Skin of body (tissue), 3 donors: ENCODE measurements at places on chromosomes 5 and 9.

DNA sequence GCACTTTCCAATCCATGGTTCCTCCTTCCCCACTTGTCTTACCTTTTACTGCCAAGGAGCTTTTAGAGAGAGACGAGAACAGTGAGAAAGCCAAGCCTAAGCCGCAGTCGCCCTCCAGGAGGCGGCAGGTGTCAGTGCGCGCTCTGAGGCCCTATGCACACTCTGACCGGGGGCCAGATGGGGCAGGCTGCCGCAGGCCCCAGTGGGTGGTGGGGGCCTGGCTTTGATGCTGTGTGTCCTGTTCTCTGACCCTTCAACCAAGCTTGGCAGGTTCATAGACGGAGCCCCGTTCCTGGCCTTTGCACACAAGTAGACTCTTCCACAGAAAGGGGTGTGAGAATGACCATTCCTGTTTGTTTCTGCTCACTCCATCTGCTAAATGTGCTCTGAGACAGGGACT is 77.3 kb downstream of the WNK2 start:
- no peak for DNase-seq

DNA sequence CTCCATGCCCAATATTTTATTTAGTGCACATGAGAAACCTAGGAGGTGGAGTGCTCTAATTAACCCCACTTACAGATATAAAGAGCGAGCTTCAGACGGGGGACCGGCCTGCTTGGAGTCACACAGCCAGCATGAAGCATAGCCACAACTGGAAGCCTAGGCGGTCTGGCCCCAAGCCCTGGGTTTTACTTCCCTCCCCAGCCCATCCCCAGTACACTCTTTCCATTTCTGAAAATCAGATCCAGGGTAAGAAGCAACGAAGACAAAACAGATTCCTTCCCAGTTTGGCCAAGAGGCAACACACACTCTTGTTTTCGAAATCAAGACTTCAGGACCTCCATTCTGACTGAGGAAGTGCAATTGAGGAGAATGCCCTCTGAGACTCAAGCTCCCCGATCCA is 27.1 kb downstream of the KCNMB1 start:
- peak; percentile 19 for DNase-seq

- DNase-seq, result no peak
Measured at GRCh38 chr5:159837860-159838259, 78.4 kb upstream of the ADRA1B start.

DNA sequence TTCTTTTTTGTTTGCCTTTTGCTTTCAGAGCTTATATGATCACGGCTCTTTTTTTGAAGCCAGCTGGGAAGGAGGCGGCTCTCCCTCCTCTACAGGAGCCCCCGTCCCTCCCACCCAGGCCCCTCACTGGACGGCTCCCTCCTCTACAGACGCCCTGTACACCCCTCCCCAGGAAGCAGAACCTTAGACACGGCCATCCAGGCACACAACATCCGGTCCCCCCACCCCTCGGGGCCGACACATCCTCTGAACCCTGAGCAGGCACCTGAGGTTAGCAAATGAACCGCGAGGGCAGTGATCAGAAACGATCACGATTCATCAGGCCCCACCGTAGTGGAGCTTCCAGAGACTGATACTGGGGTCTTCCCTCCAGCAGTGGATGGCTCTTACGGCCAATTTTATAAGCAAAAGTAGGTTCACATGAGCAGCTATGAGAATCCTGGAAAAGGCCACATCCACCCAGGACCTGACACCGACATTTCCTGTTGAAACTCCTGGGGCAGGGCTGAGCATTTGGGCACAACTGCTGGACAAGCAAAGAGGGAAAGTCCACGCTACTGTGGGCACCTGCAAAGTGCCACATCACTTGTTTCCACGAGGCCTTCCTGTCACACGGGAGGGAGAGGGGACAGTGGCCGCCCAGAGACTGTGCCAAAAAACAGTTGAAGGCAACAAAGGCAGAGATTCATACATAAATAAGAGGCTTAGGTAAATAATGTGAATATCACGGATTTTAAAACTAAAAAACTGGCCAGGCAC is 78.9 kb downstream of the SEMA4D start:
- DNase-seq, result no peak

DNA sequence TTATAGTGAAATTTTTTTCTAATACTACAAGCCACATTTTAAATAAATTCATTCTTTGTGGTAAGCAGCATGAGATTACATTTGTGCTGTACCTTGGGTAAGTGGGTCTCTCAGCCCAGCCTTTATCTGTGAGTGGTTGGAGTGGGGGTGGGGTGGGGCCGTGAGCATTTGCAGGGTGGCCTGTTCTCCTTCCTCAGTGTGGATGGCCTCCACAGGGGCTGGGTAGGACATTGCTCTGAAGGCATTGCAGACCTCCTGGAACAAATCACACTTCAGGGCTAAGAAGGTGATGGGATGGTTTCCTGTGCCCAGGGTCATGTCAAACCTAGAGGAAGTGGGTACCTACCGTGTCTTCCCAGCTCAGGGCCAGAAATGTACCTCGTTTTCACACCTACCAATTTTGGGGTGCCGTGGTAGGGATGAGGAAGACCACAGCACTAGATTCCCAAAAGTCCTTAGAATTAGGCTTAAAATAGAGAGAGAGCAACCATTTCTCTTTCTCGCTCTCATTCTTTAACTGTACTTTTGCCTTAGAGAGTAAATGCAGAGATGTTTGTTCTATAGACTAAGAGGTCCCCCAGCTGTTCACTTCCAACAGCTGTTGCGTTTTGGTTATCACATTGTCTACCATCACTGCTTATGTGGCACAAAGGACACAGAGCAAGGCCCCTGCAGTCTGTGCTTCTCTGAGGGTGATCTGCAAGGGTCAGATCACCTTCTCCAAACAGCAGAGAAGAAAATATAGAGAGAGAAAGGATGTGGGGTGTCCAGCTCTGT is 83.4 kb upstream of the CTSL start:
- DNase-seq, result peak; percentile 1

DNA sequence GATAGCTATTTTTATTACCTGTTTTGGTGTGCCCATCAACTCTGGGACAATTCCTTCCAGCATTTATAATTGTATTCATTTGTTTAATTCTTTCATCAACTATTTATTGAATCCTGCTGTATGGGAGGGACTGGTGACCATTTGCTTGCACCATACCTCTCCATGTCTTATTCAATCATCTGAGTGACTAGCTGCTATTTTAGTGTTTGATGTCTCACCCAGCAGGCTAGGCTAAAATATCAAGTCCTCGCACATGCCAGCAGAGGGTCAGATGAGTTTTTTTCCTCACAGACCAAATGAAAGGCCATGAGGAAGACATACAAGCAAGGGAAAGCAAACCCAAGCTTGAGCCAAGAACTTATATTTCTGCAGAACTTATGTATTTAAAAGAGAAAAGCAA is 63.9 kb downstream of the CETN3 start:
- no peak for DNase-seq

DNA sequence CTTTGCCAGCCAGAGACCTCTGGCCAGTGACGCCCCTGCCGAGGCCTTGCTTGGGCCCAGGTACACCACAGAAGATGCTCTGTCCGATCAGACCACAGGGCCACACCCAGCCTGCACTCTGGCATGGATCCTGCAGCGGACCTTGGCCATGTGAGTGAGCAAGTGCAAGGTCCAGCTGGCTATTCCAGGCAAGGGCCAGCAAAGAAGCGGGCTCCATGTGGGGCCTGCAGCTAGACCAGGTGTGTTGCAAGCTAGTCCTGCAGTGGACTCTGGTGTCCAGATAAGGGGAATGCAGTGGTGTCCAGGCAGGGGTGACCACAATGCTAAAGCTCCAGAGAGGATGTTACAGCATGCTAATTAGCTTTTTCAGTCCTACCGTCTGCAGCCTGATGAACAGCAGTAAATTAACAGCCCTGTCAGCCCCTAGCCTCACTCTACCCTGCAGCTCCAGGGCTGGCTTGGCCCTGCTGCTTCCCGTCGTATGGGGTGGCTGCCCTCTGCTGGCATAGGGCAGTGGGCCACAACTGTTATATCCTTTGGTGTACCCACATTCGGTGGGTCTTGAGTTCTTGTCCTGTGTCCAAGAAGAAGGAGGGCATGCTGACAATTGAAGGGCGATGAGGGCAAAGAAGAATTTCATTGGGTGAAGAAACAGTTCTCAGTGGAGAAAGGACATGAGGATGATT is 284.5 kb upstream of the POU5F2 start:
- DNase-seq, result no peak

GRCh38 chr5:149464796-149465489 is 85.9 kb upstream of the IL17B start:
- no peak for DNase-seq

GRCh38 chr5:148970876-148971275 is 92.0 kb downstream of the SH3TC2 start:
- no peak for DNase-seq

DNA sequence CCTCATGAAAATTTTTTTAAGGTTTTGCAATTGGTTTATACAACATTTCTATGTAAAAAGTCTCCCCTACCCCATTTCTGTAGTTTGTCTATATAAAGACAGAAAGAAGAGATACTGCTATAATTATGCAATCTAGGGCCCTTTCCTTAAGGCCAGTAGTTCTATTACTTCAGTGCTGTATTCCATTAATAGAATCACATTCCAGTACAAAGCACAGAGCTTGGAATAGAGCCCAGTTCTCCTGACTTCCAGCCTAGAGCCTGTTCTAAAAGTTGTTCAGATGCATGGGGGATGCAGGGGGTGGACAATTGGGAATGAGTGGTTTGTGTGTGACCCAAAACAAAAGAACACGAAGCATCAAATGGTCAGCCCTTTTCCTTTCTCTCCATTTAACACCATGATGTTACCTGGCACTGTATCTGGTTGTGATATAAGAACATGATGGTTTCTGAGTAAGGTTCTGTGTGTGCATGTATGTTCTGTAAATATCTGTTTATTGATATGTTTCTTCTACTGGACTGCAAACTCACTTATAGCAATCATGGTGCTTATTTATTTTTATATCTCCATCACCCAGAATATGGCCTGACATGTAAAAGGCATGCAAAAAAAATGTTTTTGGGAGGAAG is 8.2 kb upstream of the GRAMD2B start:
- DNase-seq, result peak; percentile 29

DNA sequence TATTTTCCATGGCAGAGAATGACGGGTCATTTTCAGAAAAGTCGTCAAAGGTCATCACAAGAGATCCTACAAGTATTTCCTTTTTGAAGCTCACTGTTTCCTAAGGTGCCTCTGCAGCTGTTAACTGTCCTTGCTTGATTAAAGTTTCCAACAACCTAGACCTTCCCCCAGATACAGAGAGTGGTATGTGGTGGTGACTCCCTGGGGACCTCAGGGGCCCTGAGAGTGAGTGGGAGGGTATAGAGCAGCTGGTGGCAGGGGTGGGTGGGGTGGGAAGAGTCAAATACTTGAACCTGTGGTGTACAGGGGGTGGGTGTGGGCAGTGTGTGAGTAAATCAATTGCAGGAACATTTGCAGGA is 1.6 kb upstream of the CD72 start:
- no peak for DNase-seq

- no peak for DNase-seq
Measured at GRCh38 chr5:104778-105296, 12.9 kb downstream of the PLEKHG4B start.

DNA sequence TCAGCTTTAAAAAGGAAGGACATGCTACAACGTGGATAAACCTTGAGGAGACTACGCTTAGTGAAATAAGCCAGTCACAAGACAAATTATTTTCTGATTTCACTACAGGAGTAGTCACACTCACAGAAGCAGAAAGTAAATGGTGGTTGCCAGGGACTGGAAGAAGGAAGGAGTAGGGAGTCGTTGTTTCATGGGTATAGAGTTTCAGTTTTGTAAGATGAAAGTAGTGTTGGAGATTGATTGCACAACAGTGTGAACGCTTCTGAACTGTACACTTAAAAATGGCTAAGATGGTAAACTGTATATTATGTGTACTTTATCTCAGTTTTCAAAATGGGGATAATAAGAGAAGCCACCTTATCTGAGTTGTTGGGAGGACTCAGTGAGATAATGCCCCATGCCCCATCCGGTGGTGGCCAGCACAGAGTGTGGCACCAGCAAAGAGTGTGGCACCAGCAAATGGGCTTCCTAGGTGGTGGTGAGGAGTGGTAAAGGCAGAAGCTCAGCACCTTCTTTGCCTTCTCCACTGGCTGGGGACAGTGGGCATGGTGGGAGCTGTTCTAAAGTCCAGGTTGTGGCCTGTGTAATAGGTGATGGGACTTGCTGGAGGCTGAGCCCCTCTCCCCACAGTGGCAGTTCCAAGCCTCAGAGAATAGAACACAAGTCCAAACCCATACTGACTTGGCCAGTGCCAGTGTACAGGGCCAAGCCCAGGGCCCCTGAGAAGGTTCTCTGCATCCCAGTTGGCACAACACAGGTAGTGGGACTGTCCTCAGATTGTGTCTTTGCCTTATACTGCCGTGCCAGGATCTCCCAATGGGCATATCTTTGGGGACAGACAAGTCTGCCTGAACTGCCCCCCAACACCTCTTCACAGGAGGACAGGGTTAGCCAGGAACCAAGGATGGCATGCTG is 4.4 kb downstream of the SLC22A4 start:
- no peak for DNase-seq

- DNase-seq, result no peak
Measured at GRCh38 chr5:165502893-165503691, 1997.7 kb downstream of the MAT2B start.

- DNase-seq, result no peak
Measured at GRCh38 chr5:9761706-9762105, 131.6 kb upstream of the TAS2R1 start.

DNA sequence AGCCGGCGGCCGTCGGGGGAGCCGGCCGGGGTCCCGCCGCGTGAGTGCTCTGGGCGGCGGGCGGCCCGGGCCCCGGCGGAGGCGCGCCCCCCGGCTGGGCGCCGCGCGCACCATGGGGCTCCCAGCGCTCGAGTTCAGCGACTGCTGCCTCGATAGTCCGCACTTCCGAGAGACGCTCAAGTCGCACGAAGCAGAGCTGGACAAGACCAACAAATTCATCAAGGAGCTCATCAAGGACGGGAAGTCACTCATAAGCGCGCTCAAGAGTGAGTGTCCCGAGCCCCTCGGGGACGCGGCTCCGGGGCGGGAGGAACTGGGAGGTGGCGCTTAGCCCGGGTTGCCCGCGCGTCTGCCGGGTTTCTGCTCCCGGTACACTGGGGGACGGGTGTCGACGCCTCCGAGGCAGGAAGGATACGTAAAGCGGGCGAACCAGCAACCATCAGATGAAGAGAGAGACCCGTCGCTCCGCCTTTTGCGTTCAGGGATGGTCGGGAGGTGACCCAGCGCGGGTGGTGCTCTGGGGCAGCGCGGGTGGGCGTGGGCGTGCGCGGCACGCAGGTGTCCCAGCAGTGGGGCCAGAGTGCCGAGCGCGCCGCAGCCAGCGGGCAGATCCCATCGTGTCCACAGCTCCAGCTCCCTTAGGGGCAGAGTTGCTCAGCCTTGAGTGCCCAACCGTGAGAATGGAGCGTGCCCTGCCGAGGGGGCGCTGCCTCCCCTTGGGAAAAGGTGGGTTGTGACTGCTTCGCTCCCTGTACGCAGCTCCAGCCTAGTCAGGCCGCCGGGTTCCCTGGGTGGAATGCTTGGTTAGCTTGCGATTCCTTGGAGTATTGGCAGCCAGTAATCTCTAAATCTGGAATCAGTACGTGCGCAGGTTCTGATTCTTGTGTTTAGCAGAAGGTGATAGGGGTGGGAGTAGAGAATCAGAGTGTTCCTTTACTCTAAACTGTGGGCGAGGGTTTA is 753 bp downstream of the ARHGAP26 start:
- DNase-seq, result peak; percentile 21

- DNase-seq, result no peak
Measured at GRCh38 chr5:15233566-15233965, 266.4 kb upstream of the FBXL7 start.

GRCh38 chr9:113741886-113742854 is 133.9 kb upstream of the ZNF618 start:
- peak; percentile 81 for DNase-seq
